Endothelial cell (in vitro differentiated cells): ENCODE measurements at places on chromosomes 11 and 22. TPM values are rescaled to one million over a fixed set of nuclear protein-coding genes. Genes with fewer than 3 reads are reported as not detected.

DNA sequence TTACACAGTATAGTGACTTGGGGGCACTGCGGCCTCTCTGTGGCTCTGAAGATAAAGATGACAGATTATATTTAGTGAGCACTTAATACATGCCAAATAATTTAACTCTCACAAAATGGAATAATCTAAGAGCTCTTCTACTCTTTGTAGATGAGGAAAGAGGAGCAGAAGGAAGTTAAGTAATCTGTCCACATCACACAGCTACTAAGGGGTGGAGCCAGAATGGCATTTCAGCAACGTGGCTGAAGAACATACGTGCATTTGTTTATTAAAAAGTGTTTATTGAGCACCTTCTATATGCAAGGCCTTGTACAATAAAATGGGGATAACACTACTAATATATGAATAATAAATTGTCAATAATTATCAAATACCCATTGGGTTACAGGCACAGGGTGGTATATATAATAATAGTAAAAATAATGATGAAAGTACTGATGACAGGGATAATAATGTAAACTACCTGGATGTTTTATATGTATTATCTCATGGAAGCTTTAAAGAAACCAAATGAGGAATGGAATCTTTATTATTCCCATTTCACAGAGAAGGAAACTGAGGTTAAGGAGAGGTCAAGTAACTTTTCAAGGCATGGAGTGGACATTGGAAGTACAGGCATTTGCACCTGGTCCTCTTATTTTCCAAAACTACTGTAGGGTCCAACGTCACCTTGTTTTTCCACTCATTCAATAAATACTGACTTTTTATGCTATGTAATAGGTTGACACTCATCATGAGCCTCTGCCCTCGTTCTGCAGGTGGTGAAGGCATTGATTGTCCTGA, 38.0 kb upstream of the IL17RA start:
- no peak overlapping the region for H3K4me3 ChIP-seq
- H3K4me1 ChIP-seq = no peaks in the 10 kb centered on the region
- H3K36me3 ChIP-seq = no peaks in the 10 kb centered on the region
- no peak overlapping the region for H3K27ac ChIP-seq
- DNase-seq = no peak

DNA sequence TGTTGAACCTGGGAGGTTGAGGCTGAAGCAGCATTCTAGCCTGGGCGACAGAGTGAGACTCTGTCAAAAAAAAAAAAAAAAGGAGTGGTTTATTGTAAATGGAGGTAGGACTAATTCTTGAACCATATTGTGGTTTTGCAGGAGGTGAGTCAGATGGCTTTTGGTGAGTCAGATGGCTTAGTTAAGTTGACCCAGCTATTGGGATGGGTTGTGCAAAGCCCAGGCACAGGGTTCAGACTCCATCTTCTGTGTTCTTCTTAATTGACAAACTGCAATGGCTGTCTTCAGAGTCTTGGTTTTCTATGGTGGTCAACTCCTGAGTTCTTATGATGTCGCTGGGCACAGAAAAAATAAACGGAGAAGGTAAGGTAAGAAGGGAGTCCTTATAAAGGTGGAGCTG, 182.7 kb downstream of the ADAMTS15 start:
- H3K36me3 ChIP-seq = no peaks in the 10 kb centered on the region
- H3K4me3 ChIP-seq = no peak overlapping the region
- peaks cover 1% of the 10 kb centered on the region for H3K27me3 ChIP-seq
- H3K27ac ChIP-seq = no peak overlapping the region

DNA sequence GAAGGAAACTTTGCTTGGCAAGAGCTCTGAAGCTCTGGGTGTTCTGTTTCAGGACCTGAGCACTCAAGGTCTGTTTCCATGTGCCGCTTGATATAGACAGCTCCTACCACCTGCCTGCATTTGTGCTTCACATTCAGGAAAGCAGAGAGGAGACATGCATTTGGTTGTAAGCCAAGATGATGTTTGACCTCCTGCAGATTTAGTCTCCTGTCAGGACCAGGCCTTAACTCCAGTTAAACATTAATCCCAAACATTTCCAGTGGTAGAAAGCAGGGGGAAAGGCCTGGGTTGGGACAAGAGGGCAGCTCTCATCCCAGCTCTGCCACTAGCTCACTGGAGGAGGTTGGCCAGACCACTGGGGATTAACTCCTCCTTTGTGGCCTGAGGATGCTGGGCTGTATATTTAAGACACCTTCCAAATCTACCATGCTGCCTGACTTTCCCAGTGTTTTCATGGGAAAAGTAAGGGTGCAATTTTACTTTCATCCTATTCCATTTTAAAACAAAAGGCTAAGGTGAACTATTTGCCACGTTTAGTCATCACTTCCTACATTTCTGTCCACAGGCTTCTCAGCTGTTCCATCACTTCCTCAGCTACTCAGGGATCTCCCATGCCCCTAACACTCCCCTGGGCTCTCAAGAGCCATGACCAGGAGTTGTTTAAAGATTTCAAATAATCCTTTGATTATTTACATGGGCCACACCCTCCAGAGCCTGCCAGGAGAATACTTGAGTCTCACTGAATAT, 80.9 kb downstream of the INSC start:
- no peak overlapping the region for H3K4me3 ChIP-seq
- DNase-seq = no peak
- H3K27ac ChIP-seq = no peak overlapping the region
- peaks cover 13% of the 10 kb centered on the region for H3K4me1 ChIP-seq
- no peaks in the 10 kb centered on the region for H3K36me3 ChIP-seq
- peaks cover 1% of the 10 kb centered on the region for H3K27me3 ChIP-seq

DNA sequence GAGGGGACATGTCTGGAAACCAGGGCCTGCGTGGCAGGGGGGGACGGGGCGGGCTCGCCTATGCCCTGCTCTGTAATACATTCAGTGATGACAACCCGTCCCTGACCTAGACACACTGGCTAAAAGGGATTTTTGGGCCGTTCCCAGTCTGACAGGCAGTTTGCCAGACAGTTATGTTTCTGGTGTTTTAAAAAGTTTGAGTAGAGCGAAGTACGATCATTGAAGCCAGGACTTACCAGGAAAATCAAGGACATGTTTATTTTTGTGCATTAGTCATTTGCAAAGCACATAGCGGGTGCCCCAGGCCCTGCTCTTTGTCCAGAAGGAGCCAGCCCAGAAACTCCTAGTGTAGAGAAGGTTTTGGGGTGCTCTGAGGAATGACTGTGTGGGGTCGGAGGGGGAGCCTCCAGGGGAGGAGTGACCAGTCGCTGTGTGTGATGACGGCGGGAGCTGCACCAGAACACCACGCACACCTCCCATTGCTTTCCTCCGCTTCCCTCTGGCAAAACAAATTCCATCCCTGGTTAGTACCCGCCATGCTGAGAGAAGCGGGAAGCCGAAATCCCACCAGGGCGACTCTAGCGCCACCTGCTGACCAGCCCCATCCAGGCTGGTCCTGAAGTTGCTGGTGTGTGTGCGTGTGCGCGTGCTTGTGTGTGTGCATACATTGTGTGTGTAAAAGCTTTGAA, 50.8 kb downstream of the FBLN1 start:
- peaks cover 12% of the 10 kb centered on the region for H3K4me1 ChIP-seq
- H3K4me3 ChIP-seq = no peak overlapping the region
- H3K27ac ChIP-seq = peak overlapping the region; percentile 70
- H3K36me3 ChIP-seq = peaks cover 42% of the 10 kb centered on the region

DNA sequence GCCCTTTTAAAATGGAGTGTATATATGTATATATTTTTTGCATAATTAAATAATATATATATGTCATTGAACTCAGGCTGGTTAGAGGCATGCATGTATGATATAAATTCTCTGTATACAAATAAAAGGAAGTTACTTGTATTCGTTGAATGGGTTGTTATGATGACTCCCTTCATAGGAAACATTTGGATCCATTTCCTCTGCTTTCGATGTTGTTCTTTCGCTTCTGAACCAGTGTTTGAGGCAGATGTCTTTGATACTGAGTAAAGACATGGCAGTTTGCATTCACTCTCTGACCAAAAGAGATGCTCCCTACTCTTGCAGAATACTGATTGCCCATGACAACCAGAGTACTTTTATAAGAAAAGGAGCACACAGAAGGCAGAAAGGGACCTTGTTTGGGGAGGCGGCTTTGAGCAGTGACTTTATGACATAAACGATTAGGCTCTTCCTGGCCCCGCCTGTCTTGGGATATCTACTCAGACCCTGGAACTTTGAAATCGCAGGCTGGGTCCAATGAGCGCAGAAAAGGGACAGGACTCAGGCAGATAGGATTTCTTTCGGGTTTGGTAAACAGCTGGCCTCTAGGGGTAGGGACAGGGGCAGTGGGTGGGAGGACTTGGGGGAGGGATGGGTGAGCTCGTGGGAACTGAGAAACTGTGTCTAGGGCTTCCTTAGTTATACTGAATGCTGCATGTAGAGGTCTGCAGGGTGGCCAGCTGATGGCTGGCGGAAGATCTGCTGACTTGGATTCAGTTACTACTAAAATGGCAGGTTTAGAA, 23.2 kb downstream of the TIMP3 start:
- no peak overlapping the region for H3K4me3 ChIP-seq
- peaks cover 53% of the 10 kb centered on the region for H3K4me1 ChIP-seq
- H3K27ac ChIP-seq = peak overlapping the region; percentile 74
- H3K36me3 ChIP-seq = peaks cover 28% of the 10 kb centered on the region

GRCh38 chr11:78019808-78020207, 3.3 kb downstream of the KCTD14 start:
- DNase-seq = no peak
- no peaks in the 10 kb centered on the region for H3K36me3 ChIP-seq
- peaks cover 7% of the 10 kb centered on the region for H3K27me3 ChIP-seq
- peaks cover 3% of the 10 kb centered on the region for H3K4me1 ChIP-seq

- no peaks in the 10 kb centered on the region for H3K36me3 ChIP-seq
- H3K4me3 ChIP-seq = no peak overlapping the region
- no peak for DNase-seq
- peaks cover 6% of the 10 kb centered on the region for H3K27me3 ChIP-seq
- H3K27ac ChIP-seq = no peak overlapping the region
- H3K4me1 ChIP-seq = no peaks in the 10 kb centered on the region
Observed at GRCh38 chr11:27276141-27276540, 86.9 kb downstream of the CCDC34 start.

DNA sequence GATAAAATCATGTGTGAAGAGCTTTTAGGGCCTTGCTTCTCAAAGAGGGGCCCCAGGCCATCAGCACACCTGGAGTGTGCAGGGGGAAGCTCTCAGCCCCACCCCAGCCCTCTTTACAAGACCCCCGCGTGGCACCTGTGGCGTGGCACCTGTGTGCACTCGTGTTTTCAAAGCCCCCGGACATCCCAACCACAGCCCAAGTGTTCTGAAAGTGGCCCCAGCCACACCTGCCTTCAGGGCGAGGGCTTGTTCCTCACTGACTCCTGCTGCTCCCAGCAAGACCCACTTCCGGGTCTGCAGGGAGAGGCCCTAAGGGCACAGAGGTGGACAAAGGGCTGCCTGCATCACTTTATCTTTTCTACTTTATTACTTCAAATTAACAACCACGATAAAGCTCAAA, 17.5 kb upstream of the TMEM184B start:
- peaks cover 6% of the 10 kb centered on the region for H3K4me1 ChIP-seq
- H3K27ac ChIP-seq = no peak overlapping the region
- H3K4me3 ChIP-seq = no peak overlapping the region
- H3K27me3 ChIP-seq = peaks cover 1% of the 10 kb centered on the region

Gene YPEL1
- total RNA-seq = 11.5 TPM
